MCF 10A (cell line): ENCODE measurements at places on chromosomes 5 and 9.

GRCh38 chr5:149810856-149811255 is 80.7 kb downstream of the PPARGC1B start:
- no peak for DNase-seq
- no peak overlapping the region for H3K4me3 ChIP-seq
- H3K27ac ChIP-seq, result no peak overlapping the region
- no peaks in the 10 kb centered on the region for H3K27me3 ChIP-seq
- peaks cover 4% of the 10 kb centered on the region for H3K4me1 ChIP-seq

- H3K4me1 ChIP-seq, result no peaks in the 10 kb centered on the region
- no peak overlapping the region for H3K27ac ChIP-seq
- peaks cover 16% of the 10 kb centered on the region for H3K27me3 ChIP-seq
- DNase-seq, result peak; percentile 54
Observed at GRCh38 chr9:136138566-136138965, 19.9 kb upstream of the TMEM250 start.

DNA sequence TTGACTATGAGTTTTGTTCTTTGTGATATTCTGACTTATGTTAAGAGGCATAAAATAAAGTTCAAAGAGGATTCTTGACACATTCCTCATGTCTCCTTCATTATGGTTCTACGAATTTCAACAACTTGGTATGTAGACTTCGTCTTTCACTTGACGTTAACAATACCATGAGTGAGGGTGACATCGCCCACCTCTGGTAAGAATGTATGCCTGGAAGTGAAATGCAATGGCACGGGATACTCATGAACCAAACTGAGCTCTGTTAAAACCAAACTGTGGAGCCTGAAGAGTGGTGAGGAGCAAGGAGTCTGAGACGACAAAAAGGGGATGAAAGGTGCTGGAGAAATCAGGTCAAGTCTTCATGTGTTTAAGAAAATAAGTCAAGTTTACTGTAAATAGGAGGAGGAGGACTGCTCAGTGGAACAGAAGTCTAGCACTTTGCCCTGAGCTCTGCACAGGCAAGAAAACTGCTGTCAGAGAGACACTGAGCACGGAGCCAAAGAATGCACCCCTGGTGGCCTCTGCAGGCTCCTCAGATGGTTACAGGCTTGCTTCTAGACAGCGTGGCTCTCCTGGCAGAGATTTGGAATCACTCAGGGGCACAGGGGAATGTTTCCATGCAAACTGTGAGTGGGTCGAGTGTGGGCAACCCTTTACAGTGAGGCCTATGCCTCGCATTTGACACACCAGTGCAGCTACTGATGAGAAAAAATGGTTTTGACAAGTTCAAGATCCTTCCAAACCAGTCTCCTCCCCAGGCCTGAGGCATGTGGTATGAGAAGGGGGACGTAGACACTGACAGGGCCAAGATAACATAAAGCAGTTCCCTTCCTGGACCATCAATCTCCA is 470.1 kb downstream of the IRX1 start:
- H3K36me3 ChIP-seq, result no peaks in the 10 kb centered on the region
- H3K4me3 ChIP-seq, result no peak overlapping the region
- DNase-seq, result no peak
- H3K27ac ChIP-seq, result no peak overlapping the region
- no peaks in the 10 kb centered on the region for H3K4me1 ChIP-seq

DNA sequence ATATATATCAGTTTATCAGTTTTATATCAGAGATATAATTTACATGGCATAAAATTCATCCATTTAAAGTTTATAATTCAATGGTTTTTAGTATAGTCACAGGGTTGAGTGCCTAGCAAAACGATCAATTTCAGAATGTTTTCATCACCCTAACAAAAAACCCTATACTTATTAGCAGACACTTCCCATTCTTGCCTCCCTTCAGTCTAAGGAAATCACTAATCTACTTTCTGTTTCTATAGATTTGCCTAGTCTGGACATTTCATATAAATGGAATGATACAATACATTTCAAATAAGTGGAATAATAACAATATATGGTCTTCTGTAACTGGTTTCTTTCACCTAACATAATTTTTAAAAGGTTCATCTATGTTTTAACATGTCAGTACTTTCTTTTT is 9.6 kb upstream of the LNPEP start:
- H3K4me1 ChIP-seq, result peaks cover 5% of the 10 kb centered on the region
- H3K27me3 ChIP-seq, result no peaks in the 10 kb centered on the region
- DNase-seq, result no peak

GRCh38 chr5:62038024-62038423 is 268.0 kb upstream of the KIF2A start:
- no peak for DNase-seq
- H3K4me3 ChIP-seq, result no peak overlapping the region
- H3K27me3 ChIP-seq, result no peaks in the 10 kb centered on the region
- no peaks in the 10 kb centered on the region for H3K4me1 ChIP-seq

GRCh38 chr5:1186351-1187233 is 14.8 kb upstream of the SLC6A19 start:
- no peak overlapping the region for H3K27ac ChIP-seq
- peaks cover 45% of the 10 kb centered on the region for H3K27me3 ChIP-seq
- no peak overlapping the region for H3K4me3 ChIP-seq
- no peaks in the 10 kb centered on the region for H3K36me3 ChIP-seq
- no peaks in the 10 kb centered on the region for H3K4me1 ChIP-seq
